ENCODE measurements at places on chromosomes 7 and 10.

- no peak for DNase-seq
Measured at GRCh38 chr10:36092116-36092515, 450.0 kb upstream of the FZD8 start.

GRCh38 chr10:71627956-71628355 lies 91.6 kb downstream of the C10orf105 start:
- no peak for DNase-seq

DNA sequence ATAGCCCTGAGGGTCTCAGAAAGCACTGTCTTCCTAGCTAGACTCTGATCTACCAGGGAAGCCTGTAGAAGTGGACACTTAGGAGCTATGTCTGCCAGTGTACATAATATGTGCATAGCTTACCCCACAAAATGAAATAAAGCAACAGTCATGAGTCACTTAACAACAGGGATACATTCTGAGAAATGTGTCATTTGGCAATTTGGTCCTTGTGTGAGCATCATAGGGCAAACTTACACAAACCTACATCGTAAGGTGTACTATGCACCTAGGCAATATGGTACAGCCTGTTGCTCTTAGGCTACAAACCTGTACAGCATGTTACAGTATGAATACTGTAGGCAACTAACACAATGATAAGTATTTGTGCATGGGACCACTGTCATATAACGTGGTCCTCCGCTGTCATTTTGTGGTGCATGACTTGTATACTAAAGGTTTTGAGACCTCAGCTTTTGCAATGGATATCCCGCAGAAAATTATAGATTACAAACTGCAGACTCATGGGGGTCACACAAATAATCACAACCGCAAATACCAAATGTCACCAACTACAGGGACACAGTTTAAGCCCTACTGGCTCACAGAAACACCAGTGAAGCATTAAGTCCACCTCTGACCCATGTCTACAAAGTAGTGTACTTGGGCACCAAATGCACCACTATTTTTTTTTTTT lies 1.7 kb downstream of the URGCP start:
- DNase-seq = peak; percentile 39

- no peak for DNase-seq
Measured at GRCh38 chr7:153943861-153944260, 108.3 kb upstream of the DPP6 start.

DNA sequence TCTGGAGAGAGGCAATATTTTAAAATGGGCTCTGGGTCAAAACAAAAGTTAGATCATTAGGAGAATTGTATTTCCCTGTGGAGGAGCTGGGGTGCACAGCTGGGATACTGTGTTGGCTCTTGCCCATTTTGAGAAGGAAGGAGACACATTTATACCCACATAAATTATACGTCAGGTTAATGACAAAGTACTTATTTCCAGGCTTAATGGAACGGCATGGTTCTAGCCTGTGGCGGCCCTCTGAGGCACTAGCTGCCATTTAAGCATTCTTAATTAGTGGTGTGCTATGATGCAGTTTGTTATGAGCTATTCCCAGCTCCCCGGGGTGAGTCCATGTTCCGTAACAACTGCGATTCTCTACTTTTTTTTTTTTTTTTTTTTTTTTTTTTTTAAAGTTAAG lies 193.5 kb downstream of the SEC23IP start:
- no peak for DNase-seq

GRCh38 chr7:150806454-150806853 lies 5.9 kb downstream of the TMEM176A start:
- no peak for DNase-seq

DNA sequence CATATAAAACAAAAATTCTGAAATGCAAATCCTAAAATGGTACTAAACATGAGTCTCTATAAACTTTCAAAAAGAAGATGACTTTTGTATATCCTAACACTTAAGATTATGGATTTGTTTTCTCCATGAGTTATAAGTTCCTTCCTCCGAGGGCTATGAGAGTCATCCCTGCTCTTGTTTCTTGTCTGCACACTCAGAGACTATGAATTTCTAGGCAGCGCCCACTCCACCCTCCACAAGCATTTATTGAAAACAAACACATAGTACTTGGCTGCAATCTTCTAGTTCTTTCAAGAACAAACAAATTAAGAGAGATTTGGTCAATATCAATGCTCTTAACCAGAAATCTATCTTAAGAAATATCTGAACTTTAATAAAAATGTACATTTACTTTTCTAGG lies 211.7 kb downstream of the DKK1 start:
- DNase-seq = peak; percentile 55

- peak; percentile 56 for DNase-seq
Measured at GRCh38 chr10:121503587-121504051, 94.6 kb downstream of the FGFR2 start.

DNA sequence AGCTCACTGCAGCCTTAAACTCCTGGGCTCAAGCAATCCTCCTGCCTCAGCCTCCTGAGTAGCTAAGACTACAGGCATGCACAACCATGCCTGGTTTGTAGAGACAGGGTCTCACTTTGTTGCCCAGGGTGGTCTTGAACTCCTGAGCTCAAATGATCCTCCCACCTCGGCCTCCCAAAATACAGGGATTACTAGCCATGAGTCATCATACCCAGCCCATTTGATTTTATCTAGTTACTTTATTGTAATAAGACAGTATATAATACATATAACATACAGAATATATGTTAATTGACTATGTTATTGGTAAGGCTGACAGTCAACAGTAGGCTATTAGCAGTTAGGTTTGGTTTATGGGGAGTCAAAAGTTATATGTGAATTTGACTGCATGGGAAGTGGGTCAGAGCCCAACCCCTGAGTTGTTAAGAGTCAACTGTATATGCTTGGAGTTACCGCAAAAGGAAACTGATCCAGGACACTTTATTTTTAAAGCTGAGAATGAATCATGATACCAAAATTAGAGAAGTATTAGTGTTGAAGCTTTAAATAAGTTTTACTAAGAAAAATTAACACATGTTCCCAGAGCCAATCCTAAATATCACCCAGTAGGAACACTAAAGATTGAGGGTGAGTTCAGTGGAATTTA lies 20.7 kb upstream of the KMT2E start:
- DNase-seq = no peak

- peak; percentile 81 for DNase-seq
Measured at GRCh38 chr7:85469446-85470010, 282.7 kb upstream of the SEMA3D start.

- no peak for DNase-seq
Measured at GRCh38 chr7:19090526-19090925, 26.9 kb downstream of the TWIST1 start.

GRCh38 chr7:37853468-37853867 lies 5.1 kb downstream of the NME8 start:
- DNase-seq = no peak

DNA sequence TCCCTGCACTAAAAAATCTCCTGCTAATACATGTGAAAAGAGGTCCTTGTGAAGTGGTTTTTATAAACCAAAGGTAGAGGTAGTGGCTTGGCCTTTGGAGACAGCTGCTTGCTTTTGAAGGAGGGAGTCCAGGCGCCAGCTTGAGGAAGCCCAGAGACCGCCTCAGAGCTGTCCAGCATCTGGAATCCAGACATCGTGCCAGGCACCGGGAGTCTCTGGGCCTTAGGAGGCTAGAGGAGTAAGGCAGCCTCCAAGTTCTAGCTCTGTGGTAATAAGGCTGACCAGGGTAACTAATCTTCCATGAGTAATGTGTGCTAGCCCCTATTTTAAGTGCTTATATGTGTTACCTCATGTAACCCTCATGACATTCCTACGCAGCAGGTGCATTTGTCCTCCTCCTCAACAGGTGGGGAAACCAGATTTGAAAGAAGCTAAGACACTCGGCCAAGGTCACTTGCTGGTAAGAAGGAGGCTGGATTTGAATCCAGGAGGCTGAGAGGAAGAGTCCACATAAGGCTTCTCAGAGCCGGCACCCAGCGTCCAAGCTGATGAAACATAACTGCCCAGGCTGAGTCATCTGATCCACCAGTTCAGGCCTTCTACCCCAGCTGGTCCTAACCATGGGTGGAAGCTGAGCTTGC lies 26.1 kb downstream of the PRLHR start:
- DNase-seq = peak; percentile 9

- no peak for DNase-seq
Measured at GRCh38 chr7:82932516-82932915, 230.2 kb downstream of the PCLO start.

DNA sequence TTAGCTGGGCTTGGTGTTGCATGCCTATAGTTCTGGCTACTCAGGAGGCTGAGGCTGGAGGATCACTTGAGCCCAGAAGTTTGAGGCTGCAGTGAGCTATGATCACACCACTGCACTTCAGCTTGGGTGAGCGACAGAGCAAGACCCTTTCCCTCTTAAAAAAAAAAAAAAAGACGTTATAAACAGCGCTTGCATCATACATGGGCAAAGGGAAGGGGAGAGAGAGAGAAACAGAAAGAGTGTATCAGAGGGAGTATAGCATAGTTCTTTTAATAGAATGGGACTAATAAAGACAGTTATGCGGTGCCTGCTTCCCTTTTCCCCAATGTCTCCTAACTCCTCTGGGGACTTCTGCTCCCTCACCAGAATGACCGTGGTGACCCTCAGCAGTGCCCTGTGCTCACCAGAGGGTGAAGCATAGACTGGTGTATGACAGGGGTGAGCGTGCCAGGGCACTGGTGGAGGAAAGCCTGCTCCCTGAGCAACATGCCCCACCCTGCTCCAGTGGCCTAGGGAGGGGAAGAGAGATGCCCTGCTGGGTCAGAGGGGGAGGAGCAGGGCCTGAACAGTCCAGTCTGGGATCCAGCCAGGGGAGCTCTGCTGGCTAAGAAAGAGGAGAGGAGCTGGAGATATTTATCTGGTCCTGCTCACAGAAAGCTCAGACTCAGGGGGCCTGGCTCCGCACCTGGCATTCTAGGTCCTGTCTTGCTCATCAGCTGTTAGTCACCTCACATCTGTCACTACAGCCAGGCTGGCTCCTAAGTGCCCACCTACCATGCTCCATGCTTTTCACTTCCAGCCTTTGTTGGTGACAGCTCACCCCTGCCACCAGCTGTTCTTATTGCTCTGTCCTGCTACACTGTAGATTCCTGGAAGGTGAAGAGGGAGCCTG lies 2.2 kb downstream of the PDZD7 start:
- no peak for DNase-seq

DNA sequence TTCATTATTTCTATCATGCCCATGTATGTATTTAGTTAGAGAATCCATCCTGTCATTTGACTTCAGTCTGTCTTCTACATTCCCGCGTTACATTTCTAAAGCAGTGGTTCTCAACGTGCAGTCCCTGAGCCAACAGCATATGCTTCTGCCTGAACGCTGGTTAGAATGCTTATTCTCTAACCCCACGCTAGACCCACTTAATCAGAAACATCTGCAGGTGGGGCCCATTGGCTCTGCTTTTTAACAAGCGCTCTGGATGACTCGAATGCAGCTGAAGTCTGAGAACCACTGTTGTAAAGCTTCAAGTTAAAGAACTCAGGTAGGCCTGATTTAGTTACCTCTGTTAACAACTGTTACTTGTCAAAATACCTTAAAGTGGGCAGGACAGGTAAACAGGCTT lies 38.2 kb downstream of the NEUROD6 start:
- peak; percentile 1 for DNase-seq

DNA sequence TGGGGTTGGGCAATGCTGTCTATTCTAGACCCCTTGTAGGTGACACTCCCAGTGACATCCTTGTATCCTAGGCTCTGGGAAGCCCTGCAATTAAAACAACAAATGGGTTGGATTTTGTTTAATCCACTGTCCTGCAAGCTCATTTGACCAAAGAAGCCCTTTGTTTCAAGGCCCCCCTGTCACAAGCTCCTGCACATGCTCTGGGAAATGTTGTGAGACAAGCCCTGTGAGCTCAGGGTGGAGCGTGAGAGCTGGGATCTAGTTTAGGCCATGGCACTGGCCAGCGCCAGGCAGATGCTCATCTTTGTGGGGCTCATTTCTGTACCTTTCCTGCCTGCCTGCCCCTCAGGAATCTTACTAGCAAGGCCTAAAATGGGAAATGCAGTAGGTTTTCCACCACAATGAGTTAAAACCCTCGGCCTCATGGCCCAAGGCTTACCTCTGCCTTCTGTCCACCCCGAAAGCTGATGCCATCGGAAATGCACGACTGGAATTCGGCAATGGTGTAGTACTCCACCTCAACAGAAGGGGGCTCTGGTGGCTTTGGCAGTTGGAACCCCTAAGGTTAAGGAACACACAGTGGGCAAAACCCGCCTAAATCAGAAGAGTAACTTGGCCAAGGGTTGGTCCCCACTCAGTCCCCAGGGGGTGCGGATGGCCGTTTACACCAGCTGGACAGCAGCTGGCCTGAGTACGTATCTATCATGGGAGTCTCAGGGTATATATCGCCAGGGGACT lies 112.0 kb downstream of the NEURL1 start:
- peak; percentile 65 for DNase-seq

DNA sequence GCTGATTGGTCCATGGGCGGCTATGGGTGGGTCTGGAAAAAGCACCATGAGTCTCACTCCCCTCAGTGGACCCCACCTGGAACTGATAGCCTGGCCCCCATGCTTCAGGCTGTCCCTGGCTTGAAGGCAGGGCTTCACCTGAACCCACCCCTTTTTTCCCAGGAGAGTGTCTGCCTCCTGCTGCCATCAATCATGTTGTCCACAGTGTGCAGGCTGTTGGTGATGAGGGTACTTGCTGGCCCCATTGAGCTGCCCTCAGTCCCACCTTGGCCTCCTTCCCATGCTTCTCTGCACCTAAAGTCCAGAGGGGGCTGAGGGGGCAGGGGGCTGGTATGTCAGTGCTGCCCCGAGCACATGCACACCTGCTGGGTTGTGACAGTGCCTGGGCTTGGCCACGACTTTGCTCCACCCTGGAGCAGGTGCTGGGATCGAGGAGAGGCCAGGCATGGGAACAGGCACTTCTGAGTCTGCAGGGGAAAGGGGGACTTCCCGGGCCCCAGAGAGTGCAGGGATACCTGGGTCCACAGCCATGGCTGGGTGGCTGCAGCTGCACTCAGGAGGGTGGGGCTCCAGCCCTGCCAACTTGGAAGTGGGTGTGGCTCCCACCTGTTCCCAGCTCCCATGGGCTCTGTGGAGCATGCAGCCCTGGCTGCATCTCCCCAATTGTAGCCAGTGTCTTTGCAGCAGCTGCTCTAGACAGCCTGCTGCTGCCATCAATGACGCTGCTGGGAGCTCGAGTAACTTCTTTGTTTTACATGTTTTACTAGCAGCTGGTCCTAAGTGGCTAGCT lies 56.9 kb downstream of the ADK start:
- DNase-seq = no peak

GRCh38 chr7:111088328-111088727 lies 2.6 kb upstream of the LRRN3 start:
- no peak for DNase-seq

- DNase-seq = no peak
Measured at GRCh38 chr7:135147899-135148721, at the start of gene TMEM140. TMEM140 (plus strand) TSS chr7:135148072; CDS start chr7:135164442, 16,370 bp downstream.

- DNase-seq = no peak
Measured at GRCh38 chr7:37982423-37982822, 62.0 kb downstream of the EPDR1 start.

GRCh38 chr10:33772370-33773252 lies 438.1 kb upstream of the NRP1 start:
- DNase-seq = no peak

DNA sequence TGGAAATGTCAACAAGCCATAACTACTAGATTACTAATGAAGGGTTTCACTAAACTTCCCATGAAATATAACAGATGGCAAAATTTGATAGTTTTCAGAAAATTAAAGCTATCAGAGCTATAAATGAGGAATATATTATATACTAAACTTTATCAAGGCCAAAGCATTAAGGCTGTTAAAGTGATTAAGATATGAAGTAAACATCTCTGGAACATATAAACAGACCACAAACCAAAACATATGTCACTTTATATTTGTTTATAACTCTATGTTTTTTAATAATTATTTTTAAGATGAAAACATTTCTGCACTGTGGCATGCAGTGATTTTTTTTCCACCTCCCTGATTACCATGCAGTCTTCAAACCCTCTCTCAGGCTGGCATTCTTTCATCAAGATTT lies 120.2 kb downstream of the REEP3 start:
- DNase-seq = no peak
